ENCODE measurements at places on chromosomes 12 and 14.

GRCh38 chr14:98684468-98684867 is 587.5 kb downstream of the BCL11B start:
- no peak for DNase-seq

DNA sequence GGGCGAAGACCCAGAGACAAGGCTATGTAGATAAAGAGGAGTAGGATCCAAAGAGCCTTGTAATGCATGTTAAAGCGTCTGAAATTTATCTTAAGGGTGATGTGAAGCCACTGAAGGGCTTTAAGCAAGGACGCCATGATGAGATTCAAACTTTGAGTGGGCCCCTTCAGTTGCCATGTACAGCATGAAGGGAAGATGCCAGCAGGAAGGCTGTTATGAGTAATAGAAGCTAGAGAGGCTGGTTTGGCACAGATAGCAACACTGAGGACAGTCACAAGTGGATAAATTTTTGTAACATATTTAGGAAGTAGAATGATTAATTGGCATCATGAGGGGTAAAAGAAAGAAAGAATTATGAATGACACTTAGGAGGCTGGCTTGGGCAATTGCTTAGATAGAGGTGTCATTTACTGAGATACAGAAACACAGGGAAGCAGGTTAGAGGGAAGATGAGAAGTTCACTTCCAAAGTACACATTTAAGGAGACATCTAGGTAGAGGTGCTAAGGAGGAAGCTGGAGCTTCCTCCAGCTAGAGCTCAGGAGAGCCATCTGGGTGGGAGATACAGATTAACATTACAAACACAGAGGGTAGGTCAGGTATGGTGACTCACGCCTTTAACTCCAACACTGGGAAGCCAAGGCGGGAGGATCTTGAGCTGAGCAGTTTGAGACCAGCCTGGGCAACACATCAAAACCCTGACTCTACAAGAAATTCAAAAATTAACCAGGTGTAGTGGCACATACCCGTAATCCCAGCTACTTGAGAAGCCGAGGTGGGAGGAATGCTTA is 13.7 kb downstream of the ATG2B start:
- no peak for DNase-seq

GRCh38 chr12:55515696-55516095 is 23.5 kb downstream of the OR6C68 start:
- no peak for DNase-seq

DNA sequence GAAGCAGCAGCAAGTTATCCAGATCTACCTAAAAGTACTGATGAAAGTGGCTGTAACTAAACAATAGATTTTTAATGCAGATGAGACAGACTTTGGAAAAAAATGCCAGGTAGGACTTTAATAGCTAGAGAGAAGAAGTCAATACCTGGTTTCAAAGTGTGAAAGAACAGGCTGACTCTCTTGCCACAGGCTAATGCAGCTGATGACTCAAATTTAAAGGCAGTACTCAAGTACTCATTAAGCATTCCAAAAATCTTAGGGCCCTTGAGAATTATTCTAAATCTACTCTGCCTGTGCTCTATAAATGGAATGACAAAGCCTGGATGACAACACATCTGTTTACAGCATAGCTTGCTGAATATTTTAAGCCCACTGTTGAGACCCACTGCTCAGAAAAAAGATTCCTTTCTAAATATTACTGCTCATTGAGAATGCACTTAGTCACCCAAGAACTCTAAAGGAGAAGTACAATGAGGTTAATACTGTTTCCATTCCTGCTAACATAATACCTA is 68.6 kb upstream of the SYT1 start:
- no peak for DNase-seq

- peak; percentile 36 for DNase-seq
Measured at GRCh38 chr12:46458500-46459102, 86.0 kb upstream of the SLC38A2 start.

- peak; percentile 74 for DNase-seq
Measured at GRCh38 chr12:123076604-123077297, 74.1 kb downstream of the PITPNM2 start.

DNA sequence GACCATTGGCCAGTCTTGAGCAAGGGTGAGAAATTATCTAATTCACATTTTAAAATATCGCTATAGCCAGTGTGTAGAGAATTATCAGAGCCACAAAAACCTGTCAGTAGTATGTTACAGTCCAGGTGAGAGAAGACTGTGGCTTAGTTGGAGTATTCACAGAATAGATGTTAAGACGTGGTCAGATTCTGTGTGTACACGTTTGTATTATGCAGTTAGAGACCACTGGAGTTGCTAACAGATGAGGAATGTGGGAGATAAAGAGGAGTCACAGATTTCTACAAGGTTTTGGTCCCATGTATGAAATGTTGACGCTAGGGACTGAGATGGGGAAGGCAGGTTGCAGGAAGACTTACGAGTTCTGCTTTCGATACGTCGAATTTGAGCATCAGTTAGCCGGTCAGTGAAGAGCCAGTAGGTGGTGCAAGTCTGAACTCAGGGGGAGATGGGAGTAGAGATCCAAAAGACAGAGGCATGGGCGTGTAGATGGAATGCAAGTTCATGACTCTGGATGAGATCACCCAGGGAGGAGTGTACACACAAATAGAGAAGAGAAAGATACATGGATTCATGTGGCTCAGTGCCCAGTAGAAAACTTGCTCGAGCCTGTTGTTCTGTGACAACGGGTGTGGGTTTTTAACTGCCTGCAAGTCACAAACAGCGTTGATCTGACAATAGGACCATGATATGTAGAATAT is 114.8 kb upstream of the FLRT2 start:
- no peak for DNase-seq
